K562 (cell line): ENCODE measurements at places on chromosomes 2 and 18. TPM values are rescaled to one million over a fixed set of nuclear protein-coding genes. Genes with fewer than 3 reads are reported as not detected.

The GALNT13 gene
- polyA plus RNA-seq: not detected in 2 replicates

The MZT2B gene
- polyA plus RNA-seq: 321 and 383 TPM in 2 replicates

The GCKR gene
- polyA plus RNA-seq: 0.57 and 1.4 TPM in 2 replicates

The SIX2 gene
- polyA plus RNA-seq: not detected in 2 replicates

The KIF5C gene
- not detected in 2 replicates for polyA plus RNA-seq

The NFATC1 gene
- 2.6 and 6.3 TPM in 2 replicates for polyA plus RNA-seq

The TYMS gene
- polyA plus RNA-seq: 302 and 311 TPM in 2 replicates

The TXNL4A gene
- polyA plus RNA-seq: 92.3 and 98.7 TPM in 2 replicates

The OR6B2 gene
- polyA plus RNA-seq: not detected in 2 replicates

The GKN1 gene
- not detected in 2 replicates for polyA plus RNA-seq

The RAX gene
- polyA plus RNA-seq: not detected in 2 replicates

The RELCH gene
- polyA plus RNA-seq: 4.2 and 4.3 TPM in 2 replicates

The CD8B2 gene
- not detected in 2 replicates for polyA plus RNA-seq

The CNRIP1 gene
- 1.3 and 1.5 TPM in 2 replicates for polyA plus RNA-seq

The HADHB gene
- 84.6 and 94.9 TPM in 2 replicates for polyA plus RNA-seq

The CDKL4 gene
- polyA plus RNA-seq: not detected in 2 replicates

The HOXD8 gene
- 0.30 TPM in 1 of 2 replicates, not detected in the other for polyA plus RNA-seq

The REEP1 gene
- 0.21 and 0.34 TPM in 2 replicates for polyA plus RNA-seq

The IL18RAP gene
- 5.8 and 7.0 TPM in 2 replicates for polyA plus RNA-seq

The TFCP2L1 gene
- 0.42 and 0.74 TPM in 2 replicates for polyA plus RNA-seq

The EIF2AK3 gene
- polyA plus RNA-seq: 3.2 and 7.7 TPM in 2 replicates

The MSTN gene
- polyA plus RNA-seq: not detected in 2 replicates
